NCI-H1694 treated with DMSO at 0.1 percent for 48 hours (cell line): ENCODE measurements at places on chromosomes 13 and 19.

- peak; percentile 21 for DNase-seq
Observed at GRCh38 chr19:19185853-19186740, 5.9 kb downstream of the BORCS8 start.

DNA sequence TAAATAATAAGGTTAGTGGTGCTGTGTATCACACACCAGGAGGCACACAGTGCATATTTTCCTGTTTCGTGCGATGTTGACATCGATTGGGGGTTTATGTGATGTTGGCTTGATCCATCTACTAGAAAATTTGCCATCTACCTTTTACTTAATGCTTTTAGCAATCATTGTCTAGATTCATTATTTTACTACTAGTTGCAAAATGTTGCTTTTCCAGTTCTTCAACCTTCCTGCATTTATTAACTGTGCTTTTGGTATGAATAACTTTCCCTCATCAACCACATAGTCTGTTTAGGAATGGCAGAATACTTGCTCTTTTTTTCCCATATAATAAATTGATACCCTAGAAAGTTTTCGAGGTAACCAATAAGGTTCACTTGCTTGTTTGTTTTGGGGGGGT, 17.5 kb downstream of the C13orf42 start:
- DNase-seq = no peak

- DNase-seq = no peak
Observed at GRCh38 chr19:58183817-58184215, 955 bp downstream of the ZNF274 start.

DNA sequence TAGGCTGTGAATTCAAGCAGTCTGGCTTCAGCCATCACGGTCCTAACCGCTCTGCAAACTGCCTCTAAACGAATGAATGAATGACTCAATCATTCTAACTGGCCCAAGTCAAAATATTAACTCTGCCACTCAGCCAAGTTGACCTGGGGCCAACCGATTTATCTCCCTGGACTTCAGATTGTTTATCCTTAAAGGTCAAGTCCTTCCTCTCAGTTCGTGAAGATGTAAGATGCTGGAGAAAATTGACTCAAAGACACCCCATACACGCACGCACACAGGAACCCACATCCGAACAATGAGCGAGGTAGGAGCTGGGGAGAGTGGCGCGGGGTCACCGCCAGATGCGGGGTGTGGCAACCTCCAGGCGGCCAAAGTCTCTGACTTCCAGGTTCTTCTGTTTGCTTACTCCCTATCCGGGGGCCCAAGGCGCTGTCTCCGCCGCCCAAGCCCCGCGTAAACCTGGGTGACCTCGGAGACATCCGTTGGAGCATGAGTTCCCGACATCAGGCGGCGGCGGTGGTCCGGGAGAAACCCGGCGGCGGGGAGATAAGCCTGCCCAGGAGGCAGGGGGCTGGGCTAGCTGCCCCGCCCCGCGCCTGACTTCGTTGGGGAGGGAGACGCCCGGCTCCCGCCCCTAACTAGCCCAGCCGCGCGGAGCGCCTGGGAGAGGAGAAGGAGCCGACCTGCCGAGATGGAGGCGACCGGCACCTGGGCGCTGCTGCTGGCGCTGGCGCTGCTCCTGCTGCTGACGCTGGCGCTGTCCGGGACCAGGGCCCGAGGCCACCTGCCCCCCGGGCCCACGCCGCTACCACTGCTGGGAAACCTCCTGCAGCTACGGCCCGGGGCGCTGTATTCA, at the start of gene CYP2S1:
CYP2S1 (plus strand) TSS at position 646 of the 856 bp plus-strand sequence; CDS start at position 692, 46 bp downstream.
- no peak for DNase-seq

DNA sequence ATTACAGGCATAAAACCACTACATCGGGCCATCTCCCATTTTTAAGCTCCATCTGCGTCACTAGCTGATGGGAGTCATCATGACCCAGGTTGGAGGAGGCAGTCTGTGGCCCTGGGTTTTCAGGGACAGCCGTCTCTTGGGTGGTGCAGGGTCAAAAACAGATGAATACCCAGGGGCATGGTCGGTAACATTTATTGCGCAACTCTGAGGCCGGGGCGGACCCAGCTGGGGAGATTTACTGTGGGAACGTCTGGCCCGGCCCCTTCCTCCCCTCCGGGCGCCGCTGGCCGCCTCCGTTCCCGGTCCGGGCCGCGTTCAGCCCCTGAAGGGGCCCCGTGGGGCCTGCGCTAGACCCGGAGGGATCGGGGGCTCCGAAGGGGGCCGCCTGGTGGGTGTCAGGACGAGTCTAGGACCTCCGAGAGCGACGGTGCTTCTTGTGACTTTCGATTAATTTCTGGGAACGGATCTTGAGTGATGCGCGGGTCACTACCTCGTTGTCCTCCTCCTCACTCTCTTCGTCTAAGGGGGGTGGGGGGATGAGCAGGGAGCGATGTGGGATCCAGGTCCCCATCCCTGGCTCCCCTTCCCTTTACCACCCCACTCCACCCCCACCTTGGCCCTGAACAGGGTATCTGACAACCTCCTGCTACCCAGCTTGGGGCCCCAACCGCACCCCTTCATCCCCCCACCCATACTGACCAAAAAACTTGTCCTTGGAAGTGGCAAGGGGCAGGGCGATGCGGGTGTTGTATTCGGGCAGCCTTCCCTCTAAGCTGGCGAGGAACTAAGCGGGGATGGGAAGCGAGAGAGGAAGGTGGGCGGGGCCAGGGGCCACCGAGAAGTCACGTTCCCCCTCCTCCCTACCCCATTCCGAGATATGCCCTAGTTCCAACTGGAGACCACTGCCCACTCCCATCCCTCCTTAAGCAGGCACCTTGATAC, 1.6 kb upstream of the RGL3 start:
- DNase-seq = no peak
